ENCODE measurements at places on chromosomes 5 and 9. TPM values are rescaled to one million over a fixed set of nuclear protein-coding genes. Genes with fewer than 3 reads are reported as not detected.

GRCh38 chr9:86945728-86946200, 1.5 kb downstream of the GAS1 start:
- no peak overlapping the region for H3K27ac ChIP-seq
- no peaks in the 10 kb centered on the region for H3K36me3 ChIP-seq
- H3K27me3 ChIP-seq = peaks cover 33% of the 10 kb centered on the region
- H3K4me1 ChIP-seq = peaks cover 9% of the 10 kb centered on the region

DNA sequence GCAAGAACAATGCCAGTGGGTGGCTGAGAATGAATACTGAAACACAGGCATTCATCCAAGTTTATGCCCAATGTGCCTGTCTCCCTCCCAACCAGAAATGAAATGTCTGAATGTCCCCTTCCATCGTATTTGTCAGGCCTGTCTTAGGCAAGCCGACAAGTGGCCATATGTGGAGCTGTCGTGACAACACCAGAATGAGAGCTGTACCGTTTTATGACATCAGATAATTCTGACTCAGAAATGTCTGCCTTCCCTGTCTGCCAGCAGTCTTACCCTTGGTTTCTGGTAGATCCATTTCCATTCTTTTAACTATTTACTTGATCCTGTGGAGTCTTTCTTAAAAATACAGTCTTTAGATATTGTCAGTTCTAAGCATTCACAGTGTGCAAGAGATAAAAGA, 211.8 kb downstream of the NR3C1 start:
- H3K4me1 ChIP-seq = no peaks in the 10 kb centered on the region
- no peak overlapping the region for H3K4me3 ChIP-seq
- no peak overlapping the region for H3K27ac ChIP-seq
- no peak for DNase-seq

INIP gene
- 22.6 TPM for total RNA-seq

BHMT gene
- total RNA-seq = 0.72 TPM

ZNF462 gene
- total RNA-seq = 159 TPM

CAPSL gene
- total RNA-seq = not detected

CRAT gene
- total RNA-seq = 15.0 TPM
